Hippocampal formation (tissue), 2 donors: ENCODE measurements at places on chromosomes 12 and 14.

DNA sequence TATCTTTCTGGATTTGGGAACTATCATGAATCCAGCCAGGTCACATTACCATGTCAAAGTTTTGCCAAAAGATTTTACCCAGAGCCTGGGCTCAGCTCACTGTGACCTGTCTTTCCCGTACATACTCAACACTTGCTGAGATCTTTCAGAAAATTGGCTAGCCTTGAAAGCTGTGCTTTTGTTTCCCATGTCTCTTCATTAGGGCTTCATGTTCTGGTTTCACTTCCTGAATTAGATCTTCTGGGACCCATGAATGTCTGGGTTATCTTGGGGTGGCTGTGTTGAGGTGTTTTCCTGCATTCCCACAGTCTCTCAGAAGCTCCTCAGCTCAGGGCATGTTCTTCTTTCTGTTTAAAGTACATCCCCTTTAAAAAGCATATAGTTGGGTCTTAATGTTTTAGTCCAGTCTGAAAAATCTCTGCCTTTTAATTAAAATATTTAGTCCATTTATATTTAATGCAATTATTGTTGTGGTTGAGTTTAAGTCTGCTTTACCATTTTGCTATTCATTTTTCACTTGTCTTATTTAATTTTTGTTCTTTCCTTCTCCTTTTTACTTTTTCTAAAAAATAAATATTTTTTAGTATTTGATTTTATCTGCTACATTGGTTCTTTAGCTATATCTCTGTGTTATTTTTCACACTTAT lies 242.7 kb downstream of the VRK1 start:
- no peak for DNase-seq

GRCh38 chr12:78671295-78671694 lies 193.3 kb upstream of the SYT1 start:
- DNase-seq = no peak

DNA sequence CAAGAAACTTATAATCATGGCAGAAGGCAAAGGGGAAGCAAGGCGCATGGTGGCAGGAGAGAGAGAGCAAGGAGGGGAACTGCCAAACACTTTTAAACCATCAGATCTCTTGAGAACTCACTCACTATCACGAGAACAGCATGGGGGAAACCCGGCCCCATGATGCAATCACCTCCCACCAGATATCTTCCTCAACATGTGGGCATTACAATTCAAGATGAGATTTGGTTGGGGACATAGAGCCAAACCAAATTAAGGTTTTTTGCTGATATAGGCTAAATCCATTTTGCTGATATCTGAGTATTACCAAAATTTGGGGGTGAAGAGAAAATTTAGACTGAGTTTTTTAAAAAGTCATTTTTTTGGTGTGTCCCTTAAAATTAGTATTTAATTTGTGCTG lies 54.9 kb upstream of the TMX1 start:
- no peak for DNase-seq

- no peak for DNase-seq
Measured at GRCh38 chr12:84507956-84508850, 404.4 kb downstream of the SLC6A15 start.

DNA sequence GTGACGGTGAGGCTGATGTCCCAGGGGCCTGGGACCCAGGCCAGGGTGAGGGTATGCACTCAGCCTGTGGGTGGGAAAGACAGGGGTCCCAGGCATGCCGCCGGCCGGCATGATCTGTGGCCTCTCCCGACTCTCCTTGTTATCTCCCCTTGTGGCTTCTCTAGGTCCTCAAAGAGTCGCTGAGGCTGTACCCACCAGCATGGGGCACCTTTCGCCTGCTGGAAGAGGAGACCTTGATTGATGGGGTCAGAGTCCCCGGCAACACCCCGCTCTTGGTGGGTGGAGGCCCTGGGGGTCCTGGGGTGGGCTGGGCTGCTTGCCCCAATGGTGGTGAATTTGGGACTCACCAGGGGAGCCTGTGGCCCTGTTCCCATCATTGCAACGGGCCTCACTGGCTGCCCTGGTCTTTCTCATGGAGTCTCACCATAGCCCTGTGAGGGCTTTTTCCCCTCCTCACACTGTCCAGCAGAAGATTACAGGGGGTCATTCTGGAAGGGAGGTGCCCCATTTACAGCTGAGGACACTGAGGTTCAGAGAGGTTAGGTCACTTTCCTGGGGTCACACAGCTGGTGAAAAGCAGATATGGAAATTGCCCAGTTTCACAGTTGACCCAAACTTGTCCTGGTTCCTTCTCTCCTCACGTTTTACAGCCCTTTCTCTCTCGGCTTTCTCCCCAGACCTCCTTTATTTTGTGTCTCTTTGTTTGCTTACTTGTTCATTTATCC lies 37.9 kb downstream of the CYP46A1 start:
- DNase-seq = no peak

GRCh38 chr14:24376448-24377070 lies 8.6 kb downstream of the NFATC4 start:
- DNase-seq = no peak

DNA sequence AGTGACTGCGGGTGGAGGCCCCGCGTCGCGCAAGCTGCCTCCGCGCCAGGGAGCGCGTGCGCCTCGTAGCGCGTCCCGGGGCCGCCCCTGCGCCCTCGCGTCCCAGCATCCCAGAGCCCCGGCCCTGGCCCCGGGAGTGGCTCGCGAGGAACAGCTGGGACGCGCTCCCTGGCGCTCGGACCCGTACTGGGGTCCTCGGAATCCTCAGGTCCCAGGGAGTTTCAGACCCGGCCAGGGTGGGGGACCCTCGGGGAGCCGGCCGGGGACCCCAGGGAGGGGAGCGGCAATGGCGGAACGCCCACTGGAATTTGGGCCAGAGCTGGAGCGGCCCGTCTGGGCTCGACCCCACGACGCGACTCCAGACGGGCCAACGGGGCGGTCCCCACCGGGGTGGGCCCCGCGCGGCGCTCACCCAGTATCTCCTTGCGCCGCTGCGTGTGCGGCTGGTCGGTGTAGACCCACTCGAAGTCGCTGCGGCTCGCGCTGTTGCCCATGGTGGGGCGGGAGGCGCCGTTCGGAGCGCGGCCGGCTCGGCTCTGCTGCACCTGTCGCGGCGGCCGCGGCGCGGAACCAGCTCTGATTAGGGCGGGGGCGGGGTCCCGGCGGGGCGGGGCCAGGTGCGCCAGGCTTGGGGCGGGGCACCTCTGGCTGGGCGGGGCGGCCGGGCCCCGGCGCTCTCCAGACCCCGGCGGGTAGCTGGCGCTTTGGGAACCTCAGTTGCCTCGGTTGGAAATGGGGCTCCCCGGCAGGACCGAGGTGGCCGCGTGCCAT lies at the start of gene DEGS2:
DEGS2 (minus strand) TSS at position 552 of the 771 bp plus-strand sequence; CDS start at position 494, 58 bp downstream.
- no peak for DNase-seq

DNA sequence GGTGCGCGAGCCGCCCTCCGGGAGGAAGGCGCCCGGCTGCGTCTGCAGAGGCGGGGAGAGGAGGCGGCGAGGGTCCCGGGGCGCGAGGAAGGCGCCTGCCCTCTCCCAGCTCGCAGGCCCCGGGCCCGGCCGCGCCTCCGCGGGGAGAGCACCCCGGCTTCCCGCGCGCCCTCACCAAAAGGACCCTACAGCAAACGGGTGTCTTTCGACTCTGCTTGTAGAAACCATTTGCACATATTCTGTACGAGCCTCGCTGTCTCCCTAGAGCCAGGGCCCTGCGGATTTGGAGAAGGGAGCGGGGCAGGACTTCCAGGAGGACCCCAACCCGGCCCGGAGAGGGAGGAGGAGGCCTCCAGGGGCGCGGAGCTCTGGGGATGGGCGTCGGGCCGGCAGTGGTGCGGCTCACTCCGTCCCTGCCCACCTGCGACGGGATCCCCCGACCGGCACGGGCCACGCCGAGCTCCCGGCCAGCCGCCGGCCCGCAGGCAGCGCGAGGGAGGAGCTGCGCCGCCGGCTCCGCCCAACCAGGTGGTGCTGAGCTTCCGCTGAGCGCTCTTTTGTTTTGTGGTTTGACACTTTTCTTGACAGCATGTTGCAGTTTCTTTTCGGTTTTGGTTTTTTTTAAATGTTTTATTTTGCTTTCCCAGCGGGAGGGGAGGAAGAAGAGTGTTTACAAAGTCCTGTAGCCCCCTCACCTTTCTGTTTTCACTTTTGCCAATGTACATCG lies 103.3 kb upstream of the FKBP4 start:
- DNase-seq = no peak
